ENCODE measurements at places on chromosomes 3 and 15.

- DNase-seq: no peak
These were observed 94.7 kb upstream of the SLC7A14 start for GRCh38 chr3:170680593-170680992.

GRCh38 chr3:76700323-76700722 is 339.6 kb upstream of the ROBO2 start:
- DNase-seq: no peak

- no peak for DNase-seq
These were observed 1015.5 kb upstream of the CFAP20DC start for GRCh38 chr3:60065227-60065868.

DNA sequence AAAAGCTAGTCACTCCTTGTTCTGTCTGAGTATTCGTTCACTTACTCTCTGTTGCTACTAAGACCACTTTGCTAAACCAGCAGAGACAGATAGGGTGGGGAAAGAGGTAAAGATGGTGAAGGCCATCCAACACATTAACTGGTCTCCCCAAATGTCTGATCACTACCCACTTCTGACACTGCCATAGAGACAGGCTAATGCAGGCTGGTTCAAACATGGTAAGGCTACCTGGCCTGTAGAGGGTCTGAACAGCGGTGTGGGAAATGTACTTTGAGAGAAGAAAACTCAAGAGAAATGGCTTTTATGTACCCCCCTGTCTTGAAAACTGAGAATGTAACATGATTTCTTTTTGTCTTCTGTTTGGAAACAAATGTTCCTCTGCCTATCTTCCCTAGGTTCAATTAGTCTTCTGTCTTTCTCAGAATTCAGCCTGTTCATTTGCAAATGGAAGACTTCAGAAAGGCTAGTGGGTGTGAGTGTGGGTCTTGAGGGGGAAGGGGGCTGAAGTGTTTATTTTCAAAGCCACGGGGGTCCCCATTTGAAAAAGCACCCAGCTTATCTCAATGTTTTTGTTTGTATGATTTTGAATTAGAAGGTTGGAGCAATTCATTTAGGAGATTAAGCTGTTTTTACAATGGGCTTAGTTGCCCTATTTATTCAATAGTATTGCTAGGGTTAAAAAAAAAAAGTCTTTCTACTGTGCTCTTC is 15.8 kb downstream of the ALDH1A2 start:
- no peak for DNase-seq

DNA sequence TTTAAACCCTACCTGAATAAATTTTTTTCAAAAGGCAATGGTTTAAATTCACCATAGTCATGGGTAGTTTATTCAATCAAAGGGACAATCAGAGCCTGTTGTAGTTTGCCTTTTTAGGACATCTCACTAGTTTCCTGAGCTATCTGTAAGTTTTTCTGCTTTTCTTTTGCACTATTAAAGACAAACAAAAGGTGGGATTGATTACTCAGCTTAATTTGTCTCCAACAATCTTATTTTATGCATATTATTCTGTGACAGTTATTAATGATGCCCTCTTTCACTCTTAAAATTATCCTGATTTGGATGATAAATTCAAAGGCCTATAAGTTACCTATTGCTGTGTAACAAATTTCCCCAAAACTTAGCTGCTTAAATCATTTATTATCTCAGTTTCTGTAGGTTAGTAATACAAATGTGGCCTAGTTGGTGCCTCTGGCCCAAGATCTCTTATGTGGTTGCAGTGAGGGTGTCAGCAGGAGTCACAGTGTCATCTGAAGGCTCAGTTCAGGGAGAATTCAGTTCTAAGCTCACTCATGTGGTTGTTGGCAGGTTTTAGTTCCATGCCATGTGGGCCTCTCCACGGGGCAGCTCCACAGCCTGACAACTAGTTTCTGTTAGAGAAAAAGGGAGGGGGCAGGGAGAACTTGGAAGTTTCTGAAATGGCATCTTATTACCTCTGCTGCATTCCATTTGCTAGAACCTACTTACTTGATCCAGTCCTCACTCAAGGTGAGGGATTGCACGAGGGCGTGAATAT is 16.0 kb downstream of the ARMC8 start:
- DNase-seq: no peak

- no peak for DNase-seq
These were observed 36.2 kb upstream of the CPNE4 start for GRCh38 chr3:132071043-132071442.

DNA sequence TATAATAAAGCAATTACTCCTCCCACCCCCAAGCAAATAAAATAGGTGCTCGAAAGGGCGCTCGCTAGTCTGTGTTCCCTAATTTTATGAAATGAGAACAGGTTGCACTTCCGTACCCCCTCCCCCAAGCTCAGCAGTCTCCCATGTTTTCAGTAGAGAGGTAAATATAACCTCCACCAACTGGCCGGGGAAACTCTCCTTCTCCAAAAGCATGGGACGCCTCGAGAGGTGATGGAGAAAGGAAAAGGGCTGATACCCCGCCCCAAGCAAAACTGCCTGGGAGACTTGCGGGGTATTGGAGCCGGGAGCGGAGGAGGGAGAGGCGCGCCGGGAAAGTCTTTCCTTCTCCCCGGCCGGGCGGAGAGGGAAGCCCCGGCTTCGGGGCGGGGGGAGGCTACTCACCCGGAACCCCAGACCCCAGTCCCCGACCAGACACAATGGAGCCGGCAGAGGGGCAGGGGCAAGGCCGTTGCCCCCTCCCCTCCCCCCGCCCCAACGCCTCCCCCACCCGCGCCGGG is 605 bp downstream of the DCUN1D1 start:
- no peak for DNase-seq

Measured in skeletal muscle cell (primary cell).